Activated T-helper 1 cell treated with anti-CD3 and anti-CD28 coated beads, Interleukin-2, amount 50 U/mL, for 16 hours (primary cell): ENCODE measurements at places on chromosomes 2 and 18.

- no peak for DNase-seq
These were observed 46.6 kb downstream of the GBX2 start for GRCh38 chr2:236121546-236121945.

GRCh38 chr2:238114851-238115660, 14.9 kb downstream of the ESPNL start:
- DNase-seq = no peak

GRCh38 chr2:117707874-117708273, 106.6 kb upstream of the DDX18 start:
- no peak for DNase-seq

- no peak for DNase-seq
These were observed 56.3 kb downstream of the ASB1 start for GRCh38 chr2:238483021-238483420.

DNA sequence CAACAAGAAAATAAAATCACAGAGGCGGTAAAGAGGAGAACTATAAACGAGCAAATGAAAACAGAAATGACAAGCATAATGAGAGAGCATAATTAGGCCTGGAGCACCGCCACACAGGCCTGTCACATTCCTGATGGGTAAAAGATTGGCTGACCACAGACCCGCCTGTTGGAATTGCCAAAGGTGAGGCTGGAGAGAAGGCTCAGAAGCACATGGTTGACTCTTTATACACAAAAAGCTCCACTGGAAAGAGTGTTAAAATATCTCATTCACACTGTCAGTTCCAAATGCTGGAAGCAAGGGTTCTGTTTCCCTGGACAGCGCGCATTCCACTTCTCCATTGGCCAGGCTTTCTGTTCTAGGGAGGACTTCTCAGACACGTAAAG, 5.9 kb upstream of the LGALSL start:
- no peak for DNase-seq

DNA sequence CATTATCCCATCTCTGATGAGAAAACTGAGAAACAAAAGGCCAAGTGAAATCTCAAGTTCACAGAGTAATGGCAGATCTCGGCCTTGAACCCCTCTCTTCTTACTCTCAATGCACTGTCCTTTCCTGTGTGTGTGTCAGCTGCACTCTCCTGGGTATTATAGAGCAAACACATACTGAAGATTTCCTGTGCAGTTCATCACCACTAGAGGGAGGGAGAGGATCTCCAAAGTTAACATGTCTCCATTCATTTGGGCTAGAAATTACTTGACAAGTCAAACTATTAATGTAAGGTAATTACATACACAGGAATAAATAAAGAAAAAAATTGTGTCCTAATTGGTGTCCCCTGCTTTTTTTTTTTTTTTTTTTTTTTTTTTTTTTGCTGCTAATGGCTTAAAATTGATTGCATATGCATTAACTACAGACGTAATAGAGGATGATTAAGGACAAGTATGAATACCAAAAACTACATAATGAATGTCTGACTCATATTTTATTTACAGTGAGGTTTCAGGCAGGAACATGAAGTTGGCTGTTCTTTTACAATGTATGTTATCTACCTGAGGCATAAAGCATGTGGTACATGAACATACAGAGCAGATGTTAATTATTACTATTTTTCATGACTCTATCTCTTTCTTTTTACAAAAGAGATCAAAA, 269.2 kb downstream of the NYAP2 start:
- DNase-seq = no peak

DNA sequence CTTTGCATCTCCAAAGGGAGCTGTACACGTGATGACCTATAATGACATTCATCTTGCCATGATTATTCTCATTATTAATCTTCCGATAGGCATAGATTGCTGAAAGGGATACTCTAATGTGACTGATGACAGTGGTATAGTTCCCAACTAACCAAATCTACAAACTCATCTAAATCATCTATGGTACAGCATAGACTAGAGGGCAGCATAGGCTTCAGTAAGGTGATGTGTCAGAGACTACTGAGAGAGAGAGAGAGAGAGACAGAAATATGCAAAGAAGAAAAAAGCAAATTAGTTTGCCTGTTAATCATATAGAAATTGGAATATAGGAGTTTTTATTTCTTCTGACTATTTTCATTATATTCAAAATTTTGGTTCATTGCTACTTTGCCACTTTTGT, 89.3 kb downstream of the CSRNP3 start:
- no peak for DNase-seq

GRCh38 chr2:133841900-133842299, 273.6 kb upstream of the NCKAP5 start:
- DNase-seq = no peak

GRCh38 chr2:160493227-160494028, at the start of gene RBMS1:
Gene RBMS1, minus strand, starts transcription at chr2:160493807. Its CDS starts 444 bp downstream, at chr2:160493363.
- no peak for DNase-seq

GRCh38 chr2:54641988-54642387, 81.5 kb upstream of the EML6 start:
- no peak for DNase-seq

DNA sequence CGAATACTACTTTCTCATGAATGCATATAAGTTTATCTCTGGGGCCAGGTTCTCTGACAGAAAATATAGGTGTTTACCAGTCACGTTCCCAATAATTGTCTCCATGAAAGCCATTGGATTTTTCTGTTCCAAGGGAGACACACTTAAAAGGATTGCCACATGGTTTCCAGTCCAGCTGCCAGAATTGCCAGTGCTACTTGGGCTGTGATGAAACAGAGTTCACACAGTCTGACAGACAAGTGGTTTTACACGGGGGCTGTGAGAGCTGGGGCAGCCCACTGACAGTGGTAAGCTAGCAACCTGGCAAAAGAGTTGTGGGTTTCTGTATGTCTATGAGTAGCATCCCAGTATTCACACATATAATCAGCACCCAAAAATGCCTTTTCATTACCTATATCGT, 27.7 kb upstream of the ATRAID start:
- no peak for DNase-seq

DNA sequence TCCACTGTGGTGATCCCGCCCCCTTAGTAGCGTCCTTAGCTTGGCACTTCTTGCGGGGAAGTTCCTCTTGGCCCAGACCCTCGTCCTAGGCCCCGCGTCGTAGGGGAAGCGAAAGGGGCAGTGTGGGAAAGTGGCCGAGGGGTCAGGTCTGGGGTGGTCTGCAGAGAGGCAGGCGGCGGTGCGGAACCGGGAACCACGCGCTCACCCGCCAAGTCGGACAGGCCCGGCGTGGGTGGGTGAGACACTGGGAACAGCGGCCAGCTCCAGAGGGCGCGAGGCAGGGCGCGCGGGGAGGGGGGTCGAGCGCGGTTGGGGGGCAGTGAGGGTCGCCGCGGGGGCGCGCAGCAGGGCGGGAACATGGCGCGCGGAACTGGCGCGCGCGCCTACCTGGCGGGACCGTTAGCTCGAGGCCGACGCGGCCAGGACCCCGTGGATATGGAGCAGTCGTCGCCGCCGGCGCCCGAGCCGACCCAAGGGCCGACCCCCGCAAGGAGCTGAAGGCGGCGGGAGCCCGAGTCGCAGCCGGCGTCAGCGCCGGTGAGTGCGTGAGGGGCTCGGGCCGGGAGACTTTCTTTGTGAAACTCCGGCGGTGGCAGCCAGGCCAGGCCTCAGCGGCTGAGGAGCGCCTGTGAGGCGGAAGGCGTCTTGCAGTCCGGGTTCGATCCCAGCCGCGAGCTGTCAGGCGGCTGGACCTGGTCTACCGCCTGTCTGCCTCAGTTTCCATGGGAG, 2896.7 kb upstream of the TEKT4 start:
- DNase-seq = no peak

DNA sequence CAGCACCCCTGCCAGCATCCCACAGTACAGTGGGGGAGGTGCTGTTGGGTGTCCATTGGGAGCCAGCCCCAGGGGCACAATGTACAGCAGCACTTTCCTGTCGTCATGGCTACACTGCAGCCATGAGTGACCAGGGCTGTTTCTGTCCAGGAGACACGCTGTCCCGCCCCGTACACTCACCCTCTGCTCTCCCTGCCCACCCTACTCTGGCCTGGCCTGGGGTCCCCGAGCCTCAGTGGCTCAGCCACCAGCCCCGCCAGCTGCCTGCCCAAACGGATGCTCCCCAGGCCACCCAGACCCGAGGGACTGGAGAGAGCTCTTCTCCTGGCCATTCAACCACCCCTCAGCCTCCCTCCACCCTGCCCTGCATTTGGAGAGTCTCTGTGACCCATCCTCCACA, 9.3 kb downstream of the TEKT4 start:
- no peak for DNase-seq
